Ovary (tissue), 10 donors: ENCODE measurements at places on chromosomes 3 and 15.

DNA sequence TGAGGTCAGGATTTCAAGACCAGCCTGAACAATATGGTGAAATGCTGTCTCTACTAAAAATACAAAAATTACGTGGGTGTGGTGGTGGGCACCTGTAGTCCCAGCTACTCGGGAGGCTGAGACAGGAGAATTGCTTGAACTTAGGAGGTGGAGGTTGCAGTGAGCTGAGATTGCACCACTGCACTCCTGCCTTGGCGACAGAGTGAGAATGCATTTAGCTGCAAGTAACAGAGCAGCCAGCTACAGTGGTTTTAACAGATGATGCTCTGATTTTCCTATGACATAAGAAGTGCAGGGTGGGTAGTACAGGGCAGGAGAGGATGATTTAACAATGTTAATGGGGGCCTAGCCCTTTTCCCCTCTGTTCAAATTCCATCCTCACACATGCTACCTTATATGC lies 267.9 kb downstream of the RPLP1 start:
- DNase-seq, result no peak

DNA sequence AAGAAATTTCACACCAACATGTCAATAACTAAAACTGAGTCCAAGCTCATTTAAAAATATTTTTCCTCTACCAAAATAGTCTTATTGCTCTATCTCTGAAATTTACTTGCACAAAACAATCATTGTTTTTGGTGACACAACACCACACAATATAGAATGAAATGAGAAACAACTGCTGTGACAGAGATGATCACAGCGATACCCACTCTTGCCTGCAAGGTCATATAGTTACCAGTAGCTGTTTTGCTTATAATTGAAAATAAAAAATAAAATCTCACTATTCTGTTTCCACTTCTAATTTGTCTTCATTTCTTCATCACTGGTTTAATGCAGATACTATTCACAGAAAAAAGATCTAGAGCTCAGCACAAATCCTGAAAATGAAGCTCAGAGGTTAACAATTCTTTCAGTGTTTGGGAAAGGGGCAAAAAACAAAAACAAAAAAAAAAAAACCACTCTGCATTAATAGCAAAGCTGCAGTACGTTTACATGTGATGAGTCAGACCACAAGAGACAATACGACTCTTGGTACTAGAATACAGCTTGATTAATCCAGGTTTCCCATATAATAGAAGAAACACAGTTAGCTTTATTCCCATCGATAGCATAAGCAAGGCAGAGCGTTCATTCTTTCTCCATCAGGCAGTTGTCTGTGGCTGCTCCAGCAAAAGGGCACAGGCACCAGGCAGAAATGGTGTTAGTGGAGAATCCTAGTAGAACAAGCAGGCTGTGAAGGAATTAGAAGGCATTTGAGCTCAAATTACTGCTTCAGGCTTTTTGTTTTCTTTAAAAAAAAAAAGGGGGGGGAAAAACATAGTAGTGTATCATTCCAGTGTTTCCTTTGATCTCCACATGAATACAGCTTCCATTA lies 773 bp downstream of the ANKRD28 start:
- DNase-seq, result peak; percentile 31

- no peak for DNase-seq
Measured at GRCh38 chr3:143783851-143784370, 64.4 kb downstream of the SLC9A9 start.

- DNase-seq, result no peak
Measured at GRCh38 chr15:70715840-70716485, 47.4 kb downstream of the UACA start.

- DNase-seq, result no peak
Measured at GRCh38 chr3:52593103-52593502, 56.7 kb downstream of the UQCC5 start.

DNA sequence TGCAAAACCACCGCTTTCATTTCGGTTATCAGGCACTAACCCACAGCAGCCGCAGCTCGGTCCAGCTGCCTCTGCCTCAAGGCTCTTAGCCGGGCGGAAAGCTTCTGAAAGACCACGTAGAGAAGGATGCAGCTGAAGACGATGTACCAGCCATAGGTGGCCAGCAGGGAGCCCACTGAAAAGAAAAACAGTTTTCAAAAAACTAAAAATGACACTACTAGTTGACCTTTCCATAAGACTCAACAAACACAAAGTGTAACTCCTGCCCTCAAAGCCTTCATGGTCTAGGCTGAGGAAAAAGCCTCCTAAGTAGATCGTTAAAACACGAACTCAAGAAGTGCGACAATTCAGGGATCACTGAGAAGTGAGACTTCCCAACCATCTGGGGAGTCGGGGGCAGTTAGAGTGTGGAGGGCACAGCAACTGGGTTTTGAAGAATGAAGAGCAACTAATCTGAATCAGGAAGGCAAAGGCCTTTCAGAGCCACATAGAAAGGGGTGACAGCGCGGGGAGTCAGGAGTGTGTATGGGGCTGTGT lies 716 bp downstream of the SELENOS start:
- DNase-seq, result no peak

- no peak for DNase-seq
Measured at GRCh38 chr3:117820658-117821299, 1111.2 kb downstream of the TUSC7 start.

DNA sequence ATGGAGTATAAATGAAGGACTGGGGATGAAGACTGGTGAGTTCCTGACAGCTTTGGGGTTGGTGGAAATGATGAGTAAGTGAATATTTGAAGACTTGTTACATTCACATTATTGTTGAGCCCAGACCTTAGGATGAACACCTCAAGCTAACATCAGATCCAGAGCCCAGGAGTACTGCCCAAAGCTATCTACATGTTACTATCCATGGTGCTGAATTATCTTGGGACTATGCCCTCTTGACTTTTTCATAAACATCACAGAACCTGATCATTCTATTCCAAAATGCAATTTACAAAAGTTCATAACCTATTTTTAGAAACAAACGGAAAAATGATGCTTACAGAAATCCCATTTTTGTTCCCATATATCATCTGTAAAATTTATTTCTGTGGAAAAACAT lies 613.3 kb downstream of the TUSC7 start:
- no peak for DNase-seq

GRCh38 chr3:141151439-141151838 lies 80.2 kb upstream of the PXYLP1 start:
- DNase-seq, result no peak

DNA sequence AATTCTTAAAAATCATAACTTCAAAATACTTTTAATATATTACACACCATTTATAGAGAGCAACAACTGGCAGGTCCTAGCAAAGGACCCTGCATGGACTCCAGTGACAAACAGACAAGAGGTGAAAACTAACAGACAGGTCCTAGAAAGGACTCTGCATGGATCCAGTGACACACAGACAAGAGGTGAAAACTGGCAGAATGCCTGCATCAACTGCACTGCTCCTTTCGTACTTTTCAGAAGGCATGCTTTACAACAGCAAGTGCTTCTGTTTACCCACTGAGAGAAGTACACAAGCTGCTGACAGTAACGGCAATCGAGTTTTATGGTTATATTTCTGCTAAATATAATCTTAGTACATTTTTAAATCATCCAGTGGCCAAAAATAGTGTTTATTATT lies 24.3 kb upstream of the GP5 start:
- DNase-seq, result no peak

- no peak for DNase-seq
Measured at GRCh38 chr3:30631243-30631904, 25.0 kb downstream of the TGFBR2 start.

DNA sequence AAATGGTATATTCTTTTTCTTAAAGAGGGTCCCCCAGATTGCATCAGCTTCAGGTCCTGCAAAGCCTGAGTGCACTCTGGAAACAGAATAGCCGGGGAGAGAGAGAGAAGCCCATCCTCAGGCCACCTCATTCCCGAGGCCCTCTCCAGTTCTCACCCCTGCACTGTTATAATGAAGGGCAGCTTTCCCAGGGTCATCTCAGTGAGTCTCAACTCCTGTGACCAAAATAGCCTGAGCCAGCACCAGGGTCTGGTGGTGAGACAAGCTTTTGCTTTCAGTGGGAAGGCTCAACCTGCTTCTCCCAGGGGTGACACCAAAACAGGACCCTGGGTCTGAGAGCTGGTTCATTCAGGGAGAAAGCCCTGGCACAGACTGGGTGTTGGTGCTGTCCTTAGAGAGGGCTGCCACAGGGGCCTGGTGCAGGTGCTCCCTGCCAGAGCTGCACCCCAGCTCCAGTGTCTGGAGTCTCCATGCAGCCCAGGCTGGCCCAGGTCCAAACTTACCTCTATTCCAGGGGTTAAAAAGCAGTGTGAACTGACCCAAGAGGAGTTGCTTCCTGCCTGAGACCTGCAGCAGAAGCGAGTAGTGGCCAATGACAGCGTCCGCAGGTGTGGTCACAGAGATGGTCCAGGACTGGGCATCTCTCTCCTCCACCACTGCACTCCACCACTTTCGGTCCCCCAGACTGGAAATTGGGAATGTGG lies 6.1 kb downstream of the EPB42 start:
- no peak for DNase-seq

- no peak for DNase-seq
Measured at GRCh38 chr3:192907784-192908183, 9.9 kb downstream of the MB21D2 start.

GRCh38 chr15:59966262-59966661 lies 37.8 kb upstream of the FOXB1 start:
- DNase-seq, result no peak

- DNase-seq, result no peak
Measured at GRCh38 chr15:70014860-70015490, 82.7 kb downstream of the TLE3 start.

DNA sequence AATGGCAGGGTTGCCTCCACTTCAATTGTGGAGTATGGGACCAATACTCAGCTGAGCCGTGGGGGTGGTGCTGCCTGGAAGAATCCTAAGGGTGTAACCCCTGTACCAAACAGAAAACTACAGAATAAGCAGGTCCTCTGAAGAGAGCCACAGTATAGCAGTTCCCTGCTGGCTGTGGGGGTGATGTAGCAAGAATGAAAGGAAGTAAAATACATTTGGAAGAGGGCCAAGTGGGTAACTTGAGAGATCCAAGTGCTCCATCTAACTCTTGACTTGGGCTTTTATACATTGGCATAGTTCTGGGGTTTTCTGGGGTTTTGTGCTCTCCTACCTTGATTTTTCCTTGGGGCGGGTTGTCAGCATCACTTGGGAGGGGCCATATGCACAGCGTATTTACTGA lies 341.4 kb downstream of the OTOL1 start:
- DNase-seq, result no peak

- DNase-seq, result peak; percentile 61
Measured at GRCh38 chr15:77024273-77025082, 29.6 kb downstream of the PSTPIP1 start.

DNA sequence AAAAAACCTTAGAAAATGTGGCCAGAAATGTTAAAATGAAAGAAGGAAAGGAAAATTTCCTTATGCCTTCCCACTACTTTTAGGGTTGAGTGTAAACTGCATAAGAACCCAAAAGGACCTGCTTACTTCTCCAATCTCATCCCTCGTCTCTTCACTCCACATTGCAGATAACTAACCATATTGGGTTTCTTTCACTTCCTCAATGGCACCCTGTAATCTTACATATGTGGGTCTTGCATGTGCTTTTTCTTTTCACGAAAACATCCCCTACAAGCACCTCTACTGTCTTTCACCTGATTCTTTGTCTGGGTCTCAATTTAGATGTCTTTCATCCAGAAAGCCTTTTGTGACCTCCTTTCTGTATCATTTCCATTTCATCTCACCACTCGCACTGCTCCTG lies 23.1 kb downstream of the EOMES start:
- DNase-seq, result no peak

DNA sequence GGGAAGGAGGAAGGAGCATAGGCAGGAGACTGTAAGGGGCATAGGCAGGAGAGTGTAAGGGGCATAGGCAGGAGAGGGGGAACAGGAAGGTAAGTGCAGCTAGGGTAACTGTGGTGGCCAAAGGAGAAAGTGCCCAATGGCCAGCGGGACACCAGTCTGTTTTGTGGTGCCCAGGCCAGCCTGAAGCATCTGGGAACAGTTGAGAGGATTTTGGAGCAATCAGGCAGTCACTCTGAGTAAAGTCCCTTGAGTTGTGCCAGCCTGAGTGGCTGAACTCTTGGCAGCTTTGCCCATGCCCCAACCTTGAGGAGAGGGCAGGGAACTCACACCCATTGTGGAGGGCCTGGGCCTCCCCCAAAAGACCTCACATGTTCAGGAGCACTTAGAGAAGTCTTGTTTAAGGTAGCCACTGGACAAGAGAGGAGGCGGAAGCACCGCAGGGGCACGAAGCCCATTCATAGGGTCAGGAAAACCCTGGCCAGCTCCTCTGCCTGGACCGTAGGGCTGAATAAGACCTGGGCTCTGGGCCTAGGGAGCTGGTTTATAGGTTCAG lies 3.5 kb upstream of the TGM5 start:
- no peak for DNase-seq

- no peak for DNase-seq
Measured at GRCh38 chr15:56837273-56837672, 81.2 kb upstream of the TCF12 start.

- DNase-seq, result peak; percentile 38
Measured at GRCh38 chr3:52406231-52406661, 38.7 kb downstream of the SEMA3G start.

DNA sequence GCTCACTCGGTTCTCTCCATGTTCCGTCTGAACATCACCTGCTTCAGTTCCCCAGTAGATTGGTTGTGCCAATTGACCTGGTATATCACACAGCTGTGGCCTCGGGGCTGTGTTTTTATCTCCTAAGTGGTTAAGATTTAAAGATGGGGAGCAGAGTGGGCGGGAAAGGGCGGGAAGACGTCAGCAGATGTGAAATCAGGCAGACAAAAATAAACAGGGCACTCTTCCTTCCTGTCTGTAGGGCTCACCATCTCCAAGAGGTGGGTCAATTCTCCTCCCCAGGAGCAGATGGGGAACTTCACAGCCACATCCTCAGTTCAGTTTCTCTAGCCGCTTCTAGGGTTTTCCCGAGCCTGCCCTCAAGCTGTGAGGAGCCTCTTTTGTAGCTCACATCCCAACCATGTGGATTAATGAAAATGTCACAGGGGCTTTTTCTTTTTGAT lies 26.8 kb upstream of the LIMD1 start:
- DNase-seq, result no peak

DNA sequence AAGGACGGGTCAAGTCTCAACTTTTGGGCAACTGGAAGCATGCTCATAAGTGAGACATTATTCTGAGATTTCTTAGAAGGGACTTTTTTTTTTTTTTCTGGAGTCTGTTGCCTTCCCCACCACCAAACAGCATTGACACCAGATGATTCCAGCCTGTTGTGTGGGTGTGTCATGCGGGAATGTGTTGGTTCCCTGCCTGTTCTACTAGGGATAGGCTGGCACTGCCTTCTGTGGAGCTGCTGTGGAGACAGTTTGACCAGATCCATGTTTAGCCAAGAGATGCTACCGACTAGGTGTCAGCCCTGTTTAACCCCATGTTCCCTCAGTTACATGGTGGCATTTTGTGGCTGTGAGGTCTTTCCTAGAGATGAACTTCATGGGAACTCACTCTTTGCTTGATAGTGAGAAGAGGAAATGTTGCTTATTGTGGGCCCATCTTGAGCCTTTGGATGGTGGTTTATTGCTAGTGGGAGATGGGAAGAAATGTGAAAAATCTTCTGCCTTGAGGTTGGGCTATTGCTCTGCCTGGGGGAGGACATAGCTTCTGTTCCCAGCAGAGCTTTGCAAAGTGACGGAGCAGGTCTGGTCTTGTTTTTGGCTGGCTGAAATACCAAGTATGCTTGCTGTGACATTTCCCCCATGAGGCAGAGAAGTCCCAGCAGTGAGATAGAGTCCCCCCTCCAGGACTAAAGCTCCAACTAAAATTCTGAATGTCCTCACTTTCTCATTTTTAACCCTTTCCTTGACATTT lies 31.3 kb downstream of the TRAK1 start:
- no peak for DNase-seq

GRCh38 chr3:143266927-143267326 lies 147.4 kb downstream of the CHST2 start:
- no peak for DNase-seq

- DNase-seq, result no peak
Measured at GRCh38 chr3:143298886-143299535, 179.4 kb downstream of the CHST2 start.
